Activated naive CD4-positive, alpha-beta T cell treated with anti-CD3 and anti-CD28 coated beads for 36 hours (primary cell): ENCODE measurements at places on chromosomes 1 and 21. TPM values are rescaled to one million over a fixed set of nuclear protein-coding genes. Genes with fewer than 3 reads are reported as not detected.
A peak's percentile ranks its signal among the peaks of the same experiment; 100 is the strongest.

Gene TRAF5
- total RNA-seq: 18.8 TPM

Gene EFNA3
- total RNA-seq: 1.3 TPM

Gene RHBG
- not detected for total RNA-seq

Gene KRTAP19-2
- not detected for total RNA-seq

Gene PYHIN1
- total RNA-seq: 4.4 TPM

Gene TEDDM1
- total RNA-seq: not detected

Gene ST6GALNAC5
- total RNA-seq: not detected

Gene PLA2G2F
- total RNA-seq: not detected

Gene AIM2
- total RNA-seq: 12.2 TPM

GRCh38 chr1:218938259-218938658 lies 235.4 kb upstream of the LYPLAL1 start:
- DNase-seq: no peak

DNA sequence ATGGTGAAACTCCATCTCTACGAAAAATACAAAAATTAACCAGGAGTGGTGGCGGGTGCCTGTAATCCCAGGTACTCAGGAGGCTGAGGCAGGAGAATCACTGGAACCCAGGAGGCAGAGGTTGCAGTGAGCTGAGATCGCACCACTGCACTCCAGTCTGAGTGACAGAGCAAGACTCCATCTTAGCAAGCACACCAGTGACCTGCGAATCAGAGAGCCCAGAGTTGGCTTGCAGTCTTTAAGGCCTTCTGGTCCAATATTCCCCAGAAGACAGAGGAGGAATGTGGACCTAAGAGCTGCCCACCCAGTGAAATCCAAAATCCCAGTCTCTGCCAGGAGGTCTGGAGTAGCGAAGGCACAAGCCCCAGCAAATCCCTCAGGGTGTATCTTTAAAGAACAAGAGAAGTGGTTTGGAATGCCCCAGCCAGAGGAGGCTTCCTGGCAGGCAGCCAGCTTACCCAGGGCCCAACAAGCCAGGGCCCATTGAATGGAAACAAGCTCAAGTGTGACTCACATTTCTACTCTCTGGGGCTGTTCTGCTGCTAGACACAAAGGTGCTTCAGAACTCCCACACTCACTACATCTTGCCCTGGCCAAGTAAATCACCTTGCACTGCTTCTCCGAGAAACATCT lies 23.9 kb downstream of the GPR161 start:
- peak; percentile 88 for DNase-seq

DNA sequence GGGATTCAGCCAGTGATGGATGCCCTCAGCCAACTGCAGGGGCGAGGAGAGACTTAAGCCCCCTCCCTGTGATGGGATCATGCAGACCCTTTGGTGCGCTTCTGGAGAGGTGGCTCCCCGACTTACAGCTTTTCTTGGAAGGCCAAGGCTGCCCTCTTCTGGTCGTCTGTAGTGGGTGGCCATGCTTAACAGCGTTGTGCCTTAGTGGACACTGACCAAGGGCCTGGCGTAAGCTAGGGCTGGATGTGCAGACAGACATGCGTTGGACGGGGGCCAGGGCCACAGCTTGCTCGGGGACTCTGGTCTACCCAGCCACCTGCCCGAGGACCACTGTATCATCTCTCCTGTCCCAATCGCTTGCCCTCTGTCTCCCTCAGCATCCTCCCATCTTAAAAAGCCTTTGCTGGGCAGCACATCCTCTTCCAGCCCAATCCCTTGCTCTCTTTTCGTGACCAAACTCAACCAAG lies 5.5 kb downstream of the AZIN2 start:
- peak; percentile 66 for DNase-seq

GRCh38 chr1:46517010-46517600 lies 27.5 kb downstream of the DMBX1 start:
- no peak for DNase-seq

GRCh38 chr1:152912900-152913299 lies 4.6 kb downstream of the IVL start:
- DNase-seq: no peak

GRCh38 chr1:112057736-112058135 lies 68.3 kb upstream of the KCND3 start:
- DNase-seq: no peak

- DNase-seq: no peak
Observed at GRCh38 chr1:201889090-201889968, 631 bp downstream of the SHISA4 start.

DNA sequence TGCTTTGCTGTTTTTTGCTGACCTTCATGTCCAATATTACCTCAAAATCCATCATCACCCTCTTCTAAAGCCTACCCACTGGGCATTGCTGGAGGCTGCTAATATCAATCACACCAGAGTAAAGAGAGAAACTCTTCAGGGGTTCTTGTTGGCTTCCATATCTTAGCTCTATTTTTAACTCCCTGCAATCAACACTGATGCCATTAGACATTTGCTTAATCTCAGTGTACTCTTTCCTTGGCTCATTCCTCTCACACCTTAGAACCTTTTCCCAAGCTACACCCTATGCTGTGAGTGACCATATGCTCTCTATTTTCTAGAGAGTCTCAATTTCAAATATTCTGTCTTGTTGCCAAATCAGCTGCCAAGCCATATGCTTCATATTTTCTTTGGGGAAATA lies 40.6 kb upstream of the RABGAP1L start:
- DNase-seq: no peak

- DNase-seq: peak; percentile 68
Observed at GRCh38 chr1:160623227-160623633, 23.6 kb downstream of the SLAMF1 start.

DNA sequence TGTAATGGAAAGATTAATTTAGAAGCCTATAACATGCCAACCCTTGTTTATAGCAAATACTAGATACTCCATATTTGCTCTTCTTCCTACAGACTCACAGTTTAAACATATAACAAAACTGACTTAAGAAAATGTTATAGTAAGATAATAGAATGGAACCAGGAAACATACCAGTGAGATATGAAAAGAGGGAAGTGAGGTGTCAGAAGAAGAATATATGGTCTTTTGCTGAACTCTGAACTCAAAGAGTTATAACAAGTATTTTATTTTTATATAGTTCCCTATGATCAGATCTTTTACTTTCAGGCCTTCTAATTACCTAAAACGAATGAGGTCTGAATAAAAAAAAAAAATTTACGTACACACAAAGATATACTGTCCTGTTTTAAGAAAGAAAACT lies 20.9 kb downstream of the TMED5 start:
- DNase-seq: no peak

DNA sequence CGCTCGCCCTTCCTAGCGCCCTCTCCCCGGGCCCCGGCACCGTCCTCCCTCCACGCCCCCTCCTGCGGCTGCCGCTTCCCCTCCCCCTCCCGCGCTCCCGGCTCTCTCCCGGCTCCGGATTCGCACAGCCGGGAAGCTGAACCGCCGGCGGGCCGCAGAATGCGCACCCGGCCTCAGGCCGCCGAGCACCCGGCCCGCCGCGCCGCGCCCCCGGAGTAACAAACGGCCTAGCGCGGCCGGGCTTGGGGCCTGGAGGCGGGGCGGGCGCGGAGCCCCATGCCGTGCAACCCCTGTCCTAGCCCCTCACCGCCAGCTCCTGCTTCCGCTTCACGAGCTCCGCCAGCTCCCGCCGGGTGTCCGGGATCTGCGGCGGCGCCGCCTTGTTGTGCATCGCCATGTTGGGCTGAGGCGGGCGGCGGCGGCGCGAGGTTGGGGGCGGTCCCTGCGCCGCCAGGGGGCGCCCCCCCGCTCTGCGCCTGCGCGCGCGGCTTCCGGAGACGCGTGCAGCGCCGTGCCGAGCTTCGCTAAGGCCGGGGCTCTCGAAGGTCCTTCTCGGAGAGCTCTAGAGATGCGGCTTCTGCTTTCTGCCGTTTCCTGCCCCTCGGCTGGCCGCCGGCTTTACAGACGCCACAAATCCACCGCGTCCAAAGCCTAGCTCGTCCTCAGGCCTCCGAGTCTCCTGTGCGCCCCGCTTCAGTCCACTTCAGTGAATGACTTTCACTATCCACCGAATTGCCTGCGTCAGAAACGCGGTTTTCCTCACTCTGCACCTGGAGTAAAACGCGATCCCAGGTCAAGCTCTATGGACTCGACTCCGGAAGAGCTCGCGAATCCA lies at the start of gene MEAF6:
MEAF6 (minus strand) TSS at position 417 of the 835 bp plus-strand sequence; CDS start at position 397, 20 bp downstream.
- peak; percentile 81 for DNase-seq

DNA sequence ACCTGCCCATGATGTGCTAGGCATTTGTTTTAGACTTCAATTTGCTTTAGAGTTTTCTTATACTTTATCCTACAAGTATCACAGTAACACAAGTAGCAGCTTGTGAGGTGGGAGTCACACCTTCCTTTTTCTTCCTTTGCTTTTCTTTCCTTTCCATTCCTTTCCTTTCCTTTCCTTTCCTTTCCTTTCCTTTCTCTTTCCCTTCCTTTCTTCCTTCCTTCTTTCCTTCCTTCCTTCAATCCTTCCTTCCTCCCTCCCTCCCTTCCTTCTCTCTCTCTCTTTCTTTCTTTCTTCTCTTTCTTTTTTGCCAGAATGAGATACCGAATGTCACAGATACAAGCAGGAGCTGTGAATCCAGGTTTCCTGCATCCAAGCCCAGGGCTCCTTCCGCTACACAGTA lies 3.9 kb downstream of the DPT start:
- no peak for DNase-seq

DNA sequence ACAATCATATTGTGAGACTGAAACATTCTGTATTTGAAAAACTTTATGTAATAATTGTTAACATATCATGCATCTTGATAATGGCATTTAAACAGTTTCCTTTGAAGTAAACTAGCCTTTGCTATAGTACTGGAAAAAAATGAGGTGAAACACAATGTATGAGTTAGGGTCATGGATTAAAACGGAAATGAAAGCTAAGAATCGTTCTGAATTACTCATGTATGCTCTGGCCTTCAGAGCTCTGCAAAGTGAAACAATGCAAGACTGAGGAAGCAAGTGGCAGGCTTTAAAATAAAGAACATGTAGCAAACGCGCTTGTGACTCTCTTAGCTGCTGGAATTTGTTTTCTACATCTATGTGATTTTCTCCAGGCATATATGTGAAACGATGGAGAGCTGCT lies 317.1 kb downstream of the DPYD start:
- no peak for DNase-seq

DNA sequence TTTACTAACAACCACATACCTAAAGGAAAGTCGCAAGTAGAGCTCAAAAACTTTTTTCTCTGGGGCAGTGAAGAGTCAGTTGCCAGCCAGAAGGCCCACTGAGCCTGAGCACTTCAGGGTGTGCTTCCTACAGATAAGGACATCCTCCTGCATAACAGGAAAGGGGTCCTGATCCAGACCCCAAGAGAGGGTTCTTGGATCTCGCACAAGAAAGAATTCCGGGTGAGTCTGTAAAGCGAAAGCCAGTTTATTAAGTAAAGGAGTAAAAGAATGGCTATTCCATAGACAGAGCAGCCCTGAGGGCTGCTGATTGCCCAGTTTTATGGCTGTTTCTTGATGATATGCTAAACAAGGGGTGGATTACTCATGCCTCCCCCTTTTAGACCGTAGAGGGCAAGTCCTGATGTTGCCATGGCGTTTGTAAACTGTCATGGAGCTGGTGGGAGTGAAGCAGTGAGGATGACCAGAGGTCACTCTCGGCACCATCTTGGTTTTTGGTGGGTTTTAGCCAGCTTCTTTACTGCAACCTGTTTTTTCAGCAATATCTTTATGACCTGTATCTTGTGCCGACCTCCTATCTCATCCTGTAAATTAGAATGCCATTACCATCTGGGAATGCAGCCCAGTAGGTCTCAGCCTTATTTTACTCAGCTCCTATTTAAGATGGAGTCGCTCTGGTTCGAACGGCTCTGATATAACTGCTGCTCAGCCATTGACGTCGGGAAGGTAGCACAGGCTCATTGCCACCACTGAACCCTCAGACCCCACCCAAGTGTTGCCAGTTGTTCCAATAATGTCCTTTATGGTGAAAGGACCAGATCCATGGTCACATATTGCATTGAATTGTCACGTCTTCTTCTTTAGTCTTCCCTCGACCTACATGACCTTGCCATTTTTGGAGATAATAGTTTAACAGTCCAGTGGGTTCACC lies 96.6 kb upstream of the ERRFI1 start:
- DNase-seq: no peak
